CMK (cell line): ENCODE measurements at places on chromosomes 3 and 15.

GRCh38 chr3:139935016-139935865, at the start of gene CLSTN2:
Gene CLSTN2, plus strand, starts transcription at chr3:139935185.
- no peak for DNase-seq

GRCh38 chr3:194690501-194691372, 5.1 kb downstream of the FAM43A start:
- no peak for DNase-seq

GRCh38 chr3:14352002-14352627, 50.3 kb upstream of the SLC6A6 start:
- DNase-seq: no peak

- no peak for DNase-seq
Measured at GRCh38 chr3:79011821-79012529, 755.8 kb downstream of the ROBO1 start.

GRCh38 chr15:78177447-78177873, 28.3 kb downstream of the IDH3A start:
- DNase-seq: no peak
